ENCODE measurements at places on chromosomes 12 and 14.

DNA sequence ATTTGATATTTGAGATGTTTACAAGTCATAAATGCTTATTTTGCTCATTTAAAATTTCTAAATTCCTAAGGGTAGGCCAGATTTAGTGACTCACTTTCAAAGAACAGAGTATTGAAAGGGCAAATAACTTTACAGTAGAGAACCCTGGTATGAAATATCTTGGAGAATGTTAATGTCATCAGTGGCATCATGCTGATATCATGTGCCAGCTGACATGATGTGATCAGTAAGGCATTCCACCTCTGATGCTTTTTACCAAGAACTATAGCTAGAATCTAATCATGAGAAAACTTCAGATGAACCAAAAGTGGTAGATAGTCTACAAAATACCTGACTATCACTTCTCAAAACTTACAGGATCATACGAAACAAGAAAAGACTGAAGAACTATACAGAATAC lies 2.9 kb upstream of the FLRT2 start:
- DNase-seq = no peak

DNA sequence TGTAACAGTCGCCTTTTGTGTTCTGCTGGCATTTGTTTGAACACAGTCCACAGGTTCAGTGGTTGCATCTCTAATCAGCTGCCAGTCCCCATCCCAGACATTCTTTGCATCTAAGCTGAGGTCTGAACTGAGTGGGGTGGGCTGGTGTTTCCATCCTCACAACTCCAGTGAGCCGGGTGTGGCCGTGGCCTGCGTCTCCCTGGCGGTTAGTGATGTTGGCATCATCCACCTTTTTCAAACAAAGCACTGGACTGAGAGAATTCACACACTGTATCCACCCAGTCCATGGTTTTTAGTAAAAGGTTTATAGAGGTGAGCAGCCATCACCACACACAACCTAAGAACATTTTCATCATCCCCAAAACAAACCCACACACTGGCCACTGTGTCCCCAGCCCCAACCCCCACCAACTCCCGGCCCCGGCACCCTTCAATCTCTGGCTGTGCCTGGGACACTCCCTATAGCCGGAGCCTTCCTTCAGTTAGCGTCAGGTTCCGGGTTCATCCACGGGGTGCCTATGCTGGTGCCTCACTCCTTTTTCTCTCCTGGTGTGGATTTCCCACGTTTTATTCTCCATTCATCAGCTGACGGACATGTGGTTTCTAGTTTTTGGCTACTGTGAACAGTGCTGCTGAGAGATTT lies 6.5 kb downstream of the DDX51 start:
- DNase-seq = no peak

DNA sequence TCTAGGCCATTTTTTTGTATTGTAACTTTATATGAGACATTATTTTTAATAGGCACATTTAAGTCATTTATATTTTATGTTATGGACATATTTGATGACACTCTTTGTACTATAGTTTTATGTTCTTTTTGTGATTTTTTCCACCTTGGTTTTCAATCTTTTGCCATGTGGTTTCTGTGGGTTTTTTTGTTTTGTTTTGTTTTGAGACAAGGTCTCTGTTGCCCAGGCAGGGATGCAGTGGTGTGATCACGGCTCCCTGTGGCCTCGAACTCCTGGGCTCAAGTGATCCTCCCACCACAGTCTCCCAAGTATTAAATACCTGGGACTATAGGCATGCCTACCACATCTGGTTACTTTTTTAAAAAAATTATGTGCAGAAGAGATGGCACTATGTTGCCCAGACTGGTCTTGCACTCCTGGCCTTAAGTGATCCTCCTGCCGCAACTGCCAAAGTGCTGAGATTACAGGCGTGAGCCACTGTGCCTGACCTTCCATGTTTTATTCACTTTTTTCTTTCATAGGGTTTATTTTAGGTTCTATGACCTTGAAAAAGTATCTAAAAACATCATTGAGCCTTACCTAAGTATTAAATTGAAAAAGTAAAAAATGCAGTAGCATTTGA lies 16.3 kb downstream of the MSRB3 start:
- DNase-seq = no peak

DNA sequence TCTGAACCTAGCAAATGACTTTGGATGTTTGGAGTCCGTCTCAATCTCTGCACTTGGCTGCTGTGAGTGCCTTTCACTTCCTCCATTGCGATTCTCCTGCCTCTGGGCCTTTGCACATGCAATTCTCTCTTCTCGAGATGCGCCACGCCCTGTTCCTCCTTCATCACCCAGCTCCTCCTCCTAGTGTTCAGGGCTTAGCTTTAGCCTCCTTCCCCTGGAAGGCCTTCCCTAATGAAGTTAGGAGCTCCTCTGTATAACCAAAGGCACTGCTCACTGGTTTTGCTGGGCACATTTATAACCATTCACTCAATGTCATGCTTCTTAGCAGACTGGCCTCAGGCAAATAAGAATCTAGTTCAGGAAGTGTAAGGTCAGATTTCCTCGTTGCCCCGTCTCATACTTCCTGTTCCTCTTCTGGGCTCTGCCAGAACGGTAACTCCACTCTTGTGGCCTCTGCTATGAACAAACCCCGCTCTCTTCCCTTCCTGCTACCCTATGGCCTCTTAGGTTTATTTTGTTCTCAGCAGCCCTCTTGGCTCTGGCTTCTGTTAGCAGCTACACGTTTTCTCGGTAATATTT lies 171.4 kb downstream of the CRADD start:
- DNase-seq = no peak

DNA sequence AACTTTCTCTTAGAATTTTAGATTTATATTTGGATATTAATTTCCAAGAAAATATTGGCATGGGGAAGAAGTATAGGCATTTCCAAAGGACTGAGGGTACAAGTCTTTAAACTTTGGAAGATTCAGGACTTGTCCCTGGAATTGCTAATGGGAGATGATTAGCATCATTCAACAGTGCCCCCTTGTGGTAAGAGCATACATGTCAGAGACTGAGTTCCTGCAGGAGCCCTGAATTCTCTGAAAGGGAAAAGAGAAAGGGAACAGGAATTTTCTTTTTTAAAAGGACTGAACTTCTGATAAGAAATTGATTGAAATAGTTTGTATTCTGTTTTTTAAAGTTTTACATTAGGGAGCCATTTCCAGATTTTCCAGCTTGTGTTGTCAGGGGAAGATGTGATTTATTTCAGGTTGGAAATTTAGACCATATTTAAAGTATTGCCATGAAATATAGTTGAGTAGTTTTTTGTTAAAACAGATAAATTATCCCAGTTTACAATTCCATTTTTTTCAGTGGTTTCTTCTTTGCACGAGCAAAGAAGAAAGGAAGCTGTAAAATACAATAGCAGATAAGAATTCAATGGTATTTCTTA lies 44.0 kb upstream of the REP15 start:
- DNase-seq = no peak

- no peak for DNase-seq
These were observed 68.5 kb upstream of the HOXC13 start for GRCh38 chr12:53870117-53870516.

DNA sequence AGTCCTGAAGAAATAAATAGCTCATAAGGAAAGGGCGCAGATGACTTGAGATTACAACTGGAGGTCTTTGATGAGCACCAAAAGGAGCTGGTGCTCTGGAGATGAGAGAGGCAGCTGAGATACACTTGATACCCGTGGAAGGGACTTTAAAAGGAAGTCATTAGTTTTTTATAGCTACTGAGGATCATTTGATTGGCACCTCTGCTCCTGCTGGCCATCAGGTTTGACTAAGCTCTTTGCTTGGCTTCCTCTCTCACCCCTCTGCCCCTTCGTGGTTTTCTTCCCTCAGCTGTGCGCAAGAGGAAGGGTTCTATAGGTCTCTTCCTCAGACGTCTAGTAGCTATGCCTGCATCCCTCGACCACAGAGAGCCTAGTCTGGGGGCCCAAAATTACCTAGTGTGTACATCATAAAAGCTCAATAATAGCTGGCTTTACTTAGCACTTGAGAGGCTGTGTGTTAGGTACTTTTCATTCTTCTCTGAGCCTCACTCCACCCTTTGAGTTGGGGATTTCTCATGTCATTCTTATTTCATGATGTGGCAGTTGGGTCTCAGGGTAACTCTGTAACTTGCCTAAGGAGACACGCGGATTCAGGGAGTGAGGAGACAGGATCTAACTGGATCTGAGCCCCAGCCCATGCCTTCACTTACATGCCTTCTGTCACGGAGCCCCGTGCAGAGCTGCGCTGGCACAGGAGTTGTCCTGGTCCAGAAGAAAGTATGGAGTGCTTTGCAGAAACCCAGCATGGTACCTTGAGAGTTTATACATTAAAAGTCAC lies 68.4 kb upstream of the ASPG start:
- DNase-seq = no peak

- DNase-seq = no peak
These were observed 299.6 kb downstream of the DPF3 start for GRCh38 chr14:72594099-72594901.

DNA sequence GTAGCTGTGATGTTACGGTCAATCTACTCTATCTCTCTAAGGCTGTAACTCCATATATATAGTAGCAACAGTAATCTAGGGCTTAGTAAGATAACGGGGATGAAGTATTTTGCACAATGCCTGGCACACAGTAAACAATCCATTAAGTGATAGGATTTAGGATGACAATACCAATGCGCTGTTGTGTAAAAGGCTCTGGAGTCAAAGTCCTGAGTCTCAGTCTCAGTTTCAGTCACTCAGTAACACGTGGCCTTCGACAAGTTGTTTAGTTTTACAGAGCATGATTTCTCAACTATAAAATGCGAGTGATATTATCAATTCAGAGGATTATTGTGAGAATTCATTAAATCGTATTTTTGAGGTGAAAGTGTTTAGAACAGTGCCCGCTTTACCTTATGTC lies 162.4 kb downstream of the GARIN6 start:
- no peak for DNase-seq

DNA sequence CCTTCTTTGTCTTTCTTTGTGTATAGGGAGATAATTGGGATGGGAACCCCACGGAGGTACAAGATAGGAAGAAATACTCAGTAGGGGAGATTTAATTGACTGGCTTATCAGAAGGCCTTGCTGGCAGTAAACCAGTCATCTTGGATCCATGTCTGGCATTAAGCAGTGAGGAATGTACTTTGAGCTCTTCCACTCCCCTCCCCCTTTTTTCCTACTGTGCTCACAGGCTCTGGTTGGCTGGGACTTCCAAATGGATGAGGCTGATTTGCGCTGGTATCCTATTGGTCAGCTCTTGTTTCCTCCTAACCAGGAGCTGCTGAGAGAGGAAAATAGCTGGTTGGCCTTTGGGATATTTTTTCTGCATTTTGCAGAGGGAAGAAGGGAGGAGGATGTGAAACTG lies 24.7 kb downstream of the NGDN start:
- DNase-seq = no peak

GRCh38 chr12:103647267-103647666 lies 60.2 kb downstream of the STAB2 start:
- DNase-seq = peak; percentile 91

DNA sequence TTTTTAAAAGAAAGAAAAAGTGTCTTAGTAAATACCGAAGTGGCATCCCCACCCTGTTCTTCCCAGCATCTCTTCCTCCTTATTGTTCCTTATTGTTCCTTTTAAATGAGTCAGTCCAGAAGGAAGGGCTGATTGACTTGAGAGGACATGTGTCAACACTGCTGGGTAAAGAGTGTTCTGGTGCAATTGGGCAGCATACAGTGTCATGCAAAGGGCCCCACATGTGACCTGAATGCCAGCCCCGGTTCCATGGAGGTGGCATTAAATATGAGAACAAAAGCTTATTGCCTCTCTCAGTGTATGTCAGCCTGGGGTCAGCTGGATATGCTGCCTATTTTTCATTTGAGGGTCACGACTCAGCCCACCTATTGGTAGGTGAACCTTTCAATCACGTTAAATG lies 58.9 kb upstream of the RIC8B start:
- no peak for DNase-seq

- no peak for DNase-seq
These were observed 121.5 kb downstream of the CALM1 start for GRCh38 chr14:90518069-90518940.

DNA sequence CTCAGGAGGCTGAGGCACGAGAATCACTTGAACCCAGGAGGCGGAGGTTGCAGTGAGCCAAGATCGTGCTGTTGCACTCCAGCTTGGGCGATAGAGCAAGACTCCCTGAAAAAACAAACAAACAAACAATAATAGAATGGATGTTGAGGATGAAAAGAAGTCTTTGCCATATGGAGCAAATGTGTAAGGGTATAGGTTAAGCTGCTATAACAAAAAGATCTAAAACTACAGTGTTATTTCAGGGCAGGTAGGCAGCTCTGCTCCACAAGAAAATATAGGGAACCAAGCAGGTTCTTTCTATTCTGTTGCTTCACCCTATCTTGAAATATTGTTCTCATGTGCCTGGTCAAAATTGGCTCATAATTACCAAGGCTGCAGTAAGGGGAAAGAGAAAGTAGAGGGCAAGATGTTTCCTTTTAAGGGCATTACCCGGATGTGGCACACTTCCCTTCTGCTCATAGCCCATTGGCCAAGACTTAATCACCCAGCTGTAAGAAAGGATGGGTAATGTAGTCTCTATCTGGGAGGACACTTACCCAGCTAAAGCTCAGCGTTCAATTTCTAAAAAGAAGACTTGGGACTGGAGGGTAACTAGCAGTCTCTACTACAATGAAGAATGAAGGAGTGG lies 23.5 kb downstream of the SDSL start:
- DNase-seq = no peak

DNA sequence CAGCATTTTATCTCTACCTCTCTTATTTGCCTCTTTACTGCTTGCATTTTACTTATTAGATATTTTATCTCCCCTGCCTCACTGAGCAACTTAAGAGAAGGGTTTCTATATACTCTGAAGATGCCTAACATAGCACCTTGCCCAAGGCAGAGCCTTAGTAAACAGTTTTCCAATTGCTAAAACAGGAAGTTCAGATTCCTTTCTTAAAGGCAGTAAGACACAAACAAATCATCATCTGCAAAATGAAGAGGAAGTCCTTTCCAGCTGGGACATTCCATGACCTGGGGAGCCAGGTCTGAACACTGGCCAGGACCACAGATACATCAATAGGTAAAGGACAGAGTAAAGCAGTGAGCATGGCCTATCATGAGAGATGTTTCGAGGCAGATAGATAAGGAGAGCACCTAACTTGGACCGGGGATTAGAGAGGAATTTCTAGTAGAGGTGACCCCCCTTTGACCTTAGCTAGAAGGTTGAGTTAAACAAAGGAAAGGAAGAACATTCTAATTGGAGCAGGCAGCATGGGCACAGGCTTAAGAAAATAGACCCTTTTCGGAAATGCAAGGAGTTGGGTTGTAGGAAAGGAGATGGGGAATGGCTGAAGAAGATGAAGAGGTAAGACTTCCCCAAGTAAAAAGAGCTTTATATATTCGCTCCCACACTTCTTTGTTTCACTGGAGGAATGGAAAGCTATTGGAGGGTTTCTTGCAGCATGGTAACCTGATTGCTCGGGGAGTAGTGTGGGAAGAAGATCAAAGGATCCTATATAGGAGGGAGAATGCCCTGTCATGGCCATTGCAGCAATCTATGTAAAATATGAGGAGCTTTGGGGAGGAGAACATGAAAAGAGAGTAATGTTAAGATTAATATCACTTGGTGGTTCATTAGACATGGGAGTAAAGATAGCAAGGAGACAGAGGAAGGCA lies 94.8 kb downstream of the PHLDA1 start:
- DNase-seq = no peak

GRCh38 chr12:63325757-63326156 lies 174.8 kb upstream of the AVPR1A start:
- no peak for DNase-seq

All from epithelial cell of prostate (primary cell).